ENCODE measurements at places on chromosomes 6 and 20. TPM values are rescaled to one million over a fixed set of nuclear protein-coding genes. Genes with fewer than 3 reads are reported as not detected.

The COL19A1 gene
- not detected for total RNA-seq

GRCh38 chr6:165031502-165031901 is 277.9 kb downstream of the C6orf118 start:
- H3K27ac ChIP-seq = no peak overlapping the region
- H3K27me3 ChIP-seq = no peaks in the 10 kb centered on the region
- no peaks in the 10 kb centered on the region for H3K4me1 ChIP-seq
- H3K36me3 ChIP-seq = no peaks in the 10 kb centered on the region

GRCh38 chr20:63218701-63219446 is 2.9 kb upstream of the YTHDF1 start:
- H3K4me1 ChIP-seq = peaks cover 27% of the 10 kb centered on the region
- H3K27me3 ChIP-seq = no peaks in the 10 kb centered on the region
- no peak overlapping the region for H3K4me3 ChIP-seq
- DNase-seq = no peak
- no peak overlapping the region for H3K27ac ChIP-seq
- H3K36me3 ChIP-seq = peaks cover 4% of the 10 kb centered on the region

DNA sequence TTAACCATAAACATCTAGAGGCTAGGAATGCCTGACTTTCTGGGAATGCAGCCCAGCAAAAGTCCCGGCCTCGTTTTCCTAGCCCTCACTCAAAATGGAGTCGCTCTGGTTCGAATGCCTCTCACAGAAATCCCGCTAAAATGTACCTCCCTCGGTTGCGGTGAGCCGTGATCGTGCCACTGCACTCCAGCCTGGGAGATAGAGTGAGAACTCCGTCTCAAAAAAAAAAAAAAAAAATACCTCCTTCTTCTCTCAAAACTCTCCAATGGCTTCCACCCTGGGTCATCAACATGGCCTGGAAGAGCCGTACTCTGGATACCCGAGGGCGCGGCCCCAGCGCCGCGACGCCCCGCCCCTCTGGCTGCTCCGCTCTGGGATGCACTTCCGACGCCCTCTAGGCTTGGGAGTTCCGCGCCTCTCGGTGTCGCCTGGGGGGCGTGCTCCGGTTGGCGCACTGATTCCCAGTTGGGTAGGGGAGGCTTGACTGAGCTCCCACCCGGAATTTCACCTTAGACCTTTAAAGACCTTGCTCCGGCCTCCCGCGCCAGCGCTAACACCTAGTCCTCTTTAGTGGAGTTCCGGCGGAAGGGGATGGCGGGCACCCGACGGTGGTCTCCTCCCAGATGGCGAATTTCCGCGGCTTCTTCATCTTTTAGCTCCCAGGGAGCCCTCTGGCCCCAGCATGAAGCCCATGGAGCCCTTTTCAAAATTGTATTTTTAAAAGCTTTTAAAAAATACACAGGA is 12.3 kb downstream of the HMGN4 start:
- H3K4me3 ChIP-seq = peak overlapping the region; percentile 78
- H3K36me3 ChIP-seq = peaks cover 6% of the 10 kb centered on the region
- no peaks in the 10 kb centered on the region for H3K27me3 ChIP-seq
- H3K4me1 ChIP-seq = peaks cover 33% of the 10 kb centered on the region
- H3K27ac ChIP-seq = no peak overlapping the region

DNA sequence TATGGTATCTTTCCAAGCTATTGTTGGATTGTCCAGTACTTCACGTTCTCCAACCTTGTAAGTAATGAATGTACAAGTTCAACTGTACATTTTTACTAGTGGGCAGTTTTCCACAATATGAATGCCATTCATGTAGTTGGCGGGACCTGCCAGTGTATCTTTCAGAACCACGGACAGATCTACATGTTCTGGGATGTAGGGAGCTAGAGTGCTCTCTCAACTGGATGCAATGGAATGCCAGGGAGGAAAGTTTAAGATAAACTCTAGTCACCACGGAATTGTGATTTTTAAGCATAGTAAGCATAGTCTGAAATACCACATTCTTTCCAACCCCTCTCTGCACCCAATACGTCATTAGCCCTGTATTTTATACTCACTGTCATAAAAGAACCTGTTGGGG is 21.5 kb upstream of the HLA-C start:
- no peak for DNase-seq
- no peaks in the 10 kb centered on the region for H3K4me1 ChIP-seq

DNA sequence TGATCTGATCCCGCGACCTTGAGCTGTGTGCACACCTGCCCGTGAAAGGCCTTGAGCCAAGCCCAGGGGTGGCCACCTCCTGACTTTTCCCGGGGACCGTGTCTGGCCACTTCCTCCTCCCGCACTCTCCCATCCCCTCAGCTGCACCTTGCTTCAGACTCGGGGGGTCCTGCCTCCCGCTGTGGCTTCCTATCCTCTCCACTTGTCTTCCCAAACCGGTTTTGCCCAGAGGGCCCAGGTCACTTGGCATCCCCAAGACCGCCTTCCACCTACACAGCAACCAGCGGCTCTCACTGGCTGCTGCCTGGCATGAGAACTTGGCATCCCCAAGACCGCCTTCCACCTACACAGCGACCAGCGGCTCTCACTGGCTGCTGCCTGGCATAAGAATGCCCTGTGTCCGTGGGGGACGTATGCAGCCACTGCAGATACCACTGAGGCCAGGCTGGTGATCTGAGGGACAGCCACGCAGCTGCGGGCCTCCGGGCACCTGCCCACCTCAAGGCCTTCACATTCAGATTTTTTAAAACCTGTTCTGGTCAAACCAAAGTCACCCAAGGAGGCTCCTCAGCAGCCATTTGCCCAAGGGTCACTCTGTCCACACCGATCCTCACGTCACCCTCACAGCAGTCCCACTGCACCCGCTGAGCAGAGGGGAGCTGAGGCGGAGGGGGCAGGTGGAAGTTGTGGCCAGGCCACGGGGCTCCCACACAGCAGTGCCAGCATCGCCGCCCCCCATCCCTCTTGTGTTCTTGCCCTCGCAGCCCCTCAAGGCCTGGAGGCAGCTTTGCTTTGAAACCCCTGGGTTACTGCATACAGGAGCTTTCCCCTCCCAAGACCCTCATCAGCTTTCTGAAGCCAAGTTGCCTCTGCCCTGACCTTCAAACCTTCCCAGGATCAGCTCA is 245.5 kb downstream of the TAF4 start:
- H3K27me3 ChIP-seq = peaks cover 2% of the 10 kb centered on the region
- DNase-seq = no peak
- no peak overlapping the region for H3K27ac ChIP-seq
- H3K4me3 ChIP-seq = no peak overlapping the region
- no peaks in the 10 kb centered on the region for H3K4me1 ChIP-seq

- H3K27ac ChIP-seq = no peak overlapping the region
- H3K36me3 ChIP-seq = no peaks in the 10 kb centered on the region
- H3K4me3 ChIP-seq = no peak overlapping the region
- H3K27me3 ChIP-seq = peaks cover 3% of the 10 kb centered on the region
- H3K4me1 ChIP-seq = no peaks in the 10 kb centered on the region
Measured at GRCh38 chr20:5927749-5928462, 22.4 kb downstream of the TRMT6 start.

The CLPSL1 gene
- total RNA-seq = not detected

The SEMG1 gene
- not detected for total RNA-seq

GRCh38 chr6:37432590-37432915 is 468 bp upstream of the CMTR1 start:
- H3K27me3 ChIP-seq = no peaks in the 10 kb centered on the region
- DNase-seq = no peak
- H3K27ac ChIP-seq = peak overlapping the region; percentile 91
- H3K36me3 ChIP-seq = peaks cover 20% of the 10 kb centered on the region
- peaks cover 29% of the 10 kb centered on the region for H3K4me1 ChIP-seq
- peak overlapping the region; percentile 98 for H3K4me3 ChIP-seq

All from CD4-positive, alpha-beta T cell (primary cell).